ENCODE measurements at places on chromosomes 7 and 10.

GRCh38 chr10:105413997-105414396 is 772.9 kb downstream of the SORCS3 start:
- DNase-seq, result no peak

- peak; percentile 58 for DNase-seq
Observed at GRCh38 chr10:86710987-86711512, 42.7 kb downstream of the LDB3 start.

- DNase-seq, result no peak
Observed at GRCh38 chr10:128928231-128928836, 538.7 kb upstream of the MGMT start.

- no peak for DNase-seq
Observed at GRCh38 chr10:48798481-48799254, 114.0 kb downstream of the WDFY4 start.

DNA sequence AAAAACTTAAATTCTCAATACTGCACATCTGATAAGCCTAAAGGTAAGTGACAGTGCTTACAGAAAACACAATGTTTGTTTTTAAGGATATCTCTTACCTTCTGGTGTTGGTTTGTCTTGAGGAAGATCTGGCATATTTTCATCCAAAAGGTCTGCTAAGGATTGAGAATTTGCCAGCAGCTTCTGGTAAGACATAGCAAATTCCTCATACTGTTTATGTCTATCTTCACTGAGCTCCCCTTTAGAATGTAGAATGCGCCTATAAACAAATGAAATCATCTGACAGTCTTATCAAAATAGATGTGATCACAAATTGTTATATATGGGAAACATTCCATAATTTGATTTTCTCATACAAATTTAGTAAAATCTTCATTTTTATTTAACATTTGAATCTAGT is 28.7 kb downstream of the UPF2 start:
- DNase-seq, result no peak

DNA sequence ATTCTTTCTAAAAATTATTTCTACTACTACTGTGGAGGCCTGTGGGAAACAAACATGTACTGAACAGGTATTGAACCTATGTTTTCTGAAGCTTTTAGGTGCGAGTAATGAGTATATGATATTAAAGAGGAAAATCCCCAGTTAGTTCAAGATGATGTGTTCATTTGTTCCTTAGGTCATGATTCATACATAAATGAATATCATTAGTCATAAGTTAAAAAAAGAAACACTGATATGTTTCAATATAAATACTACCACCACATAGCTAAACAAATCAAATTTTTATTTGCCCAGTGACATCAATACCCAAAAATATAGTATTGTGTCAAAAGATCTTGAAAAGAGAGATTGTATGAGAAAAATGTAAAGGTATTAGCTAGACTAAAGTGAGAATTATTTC is 210.7 kb upstream of the GNAI1 start:
- DNase-seq, result no peak

DNA sequence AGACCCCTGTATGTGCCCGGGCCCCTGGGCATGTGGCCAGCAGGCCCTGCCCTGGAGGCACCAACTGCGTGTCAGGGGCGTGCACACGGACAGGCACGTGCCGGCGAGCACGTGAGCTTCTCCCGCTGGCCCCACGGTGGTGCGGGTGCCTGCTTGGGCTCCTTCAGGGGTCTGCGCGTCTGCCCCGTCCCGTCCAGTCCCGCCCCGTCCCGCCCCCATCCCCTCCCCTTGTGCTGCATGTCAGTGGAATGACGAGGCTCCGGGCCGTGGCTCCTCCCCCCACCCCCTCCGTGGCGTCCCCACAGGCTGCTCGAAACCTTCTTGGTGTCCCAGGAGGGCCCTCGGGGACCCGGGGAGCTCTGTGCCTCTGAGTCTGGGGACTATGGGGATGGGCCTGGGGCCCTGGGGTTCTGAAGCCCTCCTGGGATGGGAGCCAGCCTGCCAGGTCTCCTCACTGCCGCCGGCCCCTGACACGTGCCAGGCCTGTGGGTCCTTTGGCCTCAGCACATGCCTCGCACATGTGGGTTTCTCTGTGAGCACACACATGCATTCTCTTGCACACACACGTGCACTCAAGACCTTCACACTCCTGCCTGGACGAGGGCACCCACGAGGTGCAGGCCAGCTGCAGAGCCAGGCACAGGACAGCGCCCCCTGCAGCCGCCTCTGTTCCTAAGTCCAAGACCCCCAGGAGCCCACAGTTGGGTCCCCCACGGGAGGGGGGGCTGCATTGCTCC is 27.5 kb upstream of the AMZ1 start:
- DNase-seq, result no peak

DNA sequence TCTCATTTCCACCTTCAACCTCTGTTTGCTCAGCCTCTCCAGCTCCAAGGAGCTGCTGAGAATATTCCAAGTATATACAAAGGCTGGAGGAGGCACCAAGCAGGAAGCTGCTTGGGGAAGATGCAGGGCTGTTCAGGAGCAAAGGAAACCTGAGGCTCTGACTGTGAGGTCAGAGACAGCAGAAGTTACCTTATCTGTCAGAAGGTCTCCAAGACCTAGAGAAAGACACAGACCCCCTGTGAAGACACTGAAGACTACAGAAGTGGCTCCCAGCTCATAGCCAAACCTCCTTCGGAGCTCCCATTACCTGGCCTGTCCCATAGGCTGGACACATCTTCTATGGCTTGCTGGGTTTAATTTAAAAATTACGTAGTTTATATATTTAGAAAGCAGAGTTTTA is 53.2 kb downstream of the PKD1L1 start:
- DNase-seq, result no peak

DNA sequence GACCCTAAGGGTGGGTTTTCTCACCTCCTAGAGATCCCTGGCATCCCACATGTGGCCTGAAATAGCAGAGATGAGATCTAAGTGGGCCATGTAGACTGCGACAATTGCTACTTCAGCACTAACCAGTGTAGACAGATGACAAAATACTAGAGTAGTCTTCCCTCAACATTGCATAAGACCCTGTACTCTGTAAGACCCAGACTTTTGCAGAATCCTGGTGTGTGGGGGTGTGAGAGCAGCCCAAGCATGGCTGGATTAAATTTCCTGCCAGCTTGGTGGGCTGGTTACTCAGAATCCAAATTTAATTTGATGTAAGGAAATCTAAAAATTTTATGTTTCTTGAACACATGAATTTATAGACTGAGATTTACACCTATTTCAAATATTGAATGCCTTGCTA is 88.3 kb downstream of the ZNF365 start:
- DNase-seq, result no peak

GRCh38 chr10:28805390-28805789 is 128.1 kb downstream of the BAMBI start:
- DNase-seq, result no peak

DNA sequence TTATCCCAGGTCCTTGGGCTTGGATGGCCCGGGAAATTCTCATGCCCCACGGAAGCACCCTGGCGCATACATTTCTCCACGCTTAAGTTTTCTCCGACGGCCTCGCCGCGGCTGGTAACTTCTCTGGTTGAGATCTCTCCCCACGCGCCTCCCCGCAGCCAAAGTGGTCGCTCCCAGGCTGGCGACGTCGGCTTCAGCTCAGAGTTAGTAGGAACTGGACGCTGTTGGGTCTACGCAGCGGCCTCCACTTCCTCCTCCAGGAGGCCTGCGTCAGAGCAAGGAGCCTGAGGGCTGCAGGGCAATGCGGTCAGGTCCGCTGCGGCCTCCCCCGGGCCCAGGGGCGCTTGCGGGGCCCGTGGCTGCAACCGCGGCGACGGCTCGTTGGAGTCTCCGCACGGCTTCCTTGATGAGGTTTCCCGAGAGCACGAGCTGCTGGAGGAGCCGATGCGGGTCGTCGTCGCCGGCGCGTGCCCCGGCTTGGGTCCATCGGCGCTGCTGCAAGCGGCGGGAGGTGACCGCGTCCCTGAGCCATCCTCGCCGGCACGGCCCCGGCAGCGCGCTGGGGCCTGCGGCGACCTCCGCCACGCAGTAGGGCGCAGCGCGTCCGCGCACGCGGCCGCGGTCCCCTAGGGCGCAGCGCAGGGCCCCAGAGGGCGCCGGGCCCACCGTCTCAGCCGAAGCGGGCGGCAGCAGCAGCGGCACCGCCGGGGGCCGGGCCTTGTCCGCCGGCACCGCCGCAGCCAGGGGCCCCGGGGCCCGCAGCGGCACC is 744 bp downstream of the FRAT2 start:
- DNase-seq, result no peak

- DNase-seq, result no peak
Observed at GRCh38 chr7:26398427-26398755, 106.7 kb downstream of the SNX10 start.

- no peak for DNase-seq
Observed at GRCh38 chr7:42234736-42235135, 2.3 kb downstream of the GLI3 start.

GRCh38 chr7:50591098-50591479 is 25.9 kb upstream of the DDC start:
- no peak for DNase-seq
